ENCODE measurements at places on chromosomes 6 and 20.
A peak's percentile ranks its signal among the peaks of the same experiment; 100 is the strongest.

- no peak for DNase-seq
Observed at GRCh38 chr20:23126281-23127061, 40.3 kb upstream of the CD93 start.

- DNase-seq, result no peak
Observed at GRCh38 chr6:10451828-10452509, 37.1 kb upstream of the TFAP2A start.

DNA sequence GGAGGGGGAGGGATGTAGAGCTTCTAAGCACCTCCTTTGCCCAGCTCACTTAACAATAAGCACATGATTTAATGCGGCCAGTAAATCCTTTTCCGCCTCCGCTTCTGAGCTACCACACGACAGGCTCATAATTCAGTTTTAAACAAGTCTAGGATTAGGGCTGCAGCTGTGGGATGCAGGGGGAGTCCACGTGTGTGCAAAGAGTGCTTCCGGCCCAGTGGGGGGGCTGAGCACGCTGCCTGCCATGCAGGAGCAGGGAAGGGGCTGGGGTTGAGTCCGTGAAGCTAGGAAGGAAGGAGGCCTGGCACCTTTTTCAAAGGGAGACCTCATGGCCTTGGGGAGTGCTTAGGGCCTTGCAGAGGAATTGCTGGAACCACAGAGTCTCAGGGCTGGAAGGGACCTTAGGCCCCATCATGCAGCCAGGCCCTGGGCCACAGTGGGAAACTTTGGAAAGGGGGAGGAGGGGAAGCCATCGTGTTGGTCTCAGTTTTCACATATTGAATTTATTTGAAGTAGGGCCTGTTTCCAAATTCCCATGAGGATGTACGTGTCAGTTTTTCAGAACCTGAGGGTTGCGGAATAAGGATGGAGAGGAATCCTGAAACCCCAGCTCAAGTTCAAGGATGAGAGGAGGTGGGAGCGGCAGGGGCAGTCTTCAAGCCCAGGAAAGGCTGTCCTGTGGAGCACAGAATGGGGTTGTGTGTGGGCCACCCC is 96.1 kb downstream of the VEGFA start:
- DNase-seq, result no peak

- no peak for DNase-seq
Observed at GRCh38 chr6:52304983-52305390, 20.4 kb upstream of the MCM3 start.

DNA sequence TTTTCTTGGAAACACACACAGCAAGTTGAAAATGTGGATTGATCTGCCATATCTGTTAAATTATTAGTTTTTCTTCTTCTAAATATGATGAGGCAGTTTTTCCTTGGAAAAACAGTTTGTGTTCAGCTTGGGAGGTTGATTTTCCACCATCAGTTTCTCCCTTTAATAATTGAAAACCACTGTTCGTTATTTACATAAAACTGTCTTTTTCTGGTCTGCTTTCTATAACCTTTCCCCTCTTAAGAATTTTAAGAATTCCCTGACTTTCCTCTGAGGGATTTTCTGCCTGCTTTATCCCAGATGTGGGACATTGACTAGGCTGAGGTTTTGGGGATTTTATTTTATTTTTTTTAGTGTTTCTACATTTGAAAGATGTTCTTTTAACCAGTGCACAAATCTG is 27.2 kb downstream of the DSE start:
- no peak for DNase-seq

GRCh38 chr6:145562771-145563615 is 172.3 kb downstream of the EPM2A start:
- no peak for DNase-seq

- no peak for DNase-seq
Observed at GRCh38 chr20:10385850-10386544, 48.0 kb downstream of the MKKS start.

DNA sequence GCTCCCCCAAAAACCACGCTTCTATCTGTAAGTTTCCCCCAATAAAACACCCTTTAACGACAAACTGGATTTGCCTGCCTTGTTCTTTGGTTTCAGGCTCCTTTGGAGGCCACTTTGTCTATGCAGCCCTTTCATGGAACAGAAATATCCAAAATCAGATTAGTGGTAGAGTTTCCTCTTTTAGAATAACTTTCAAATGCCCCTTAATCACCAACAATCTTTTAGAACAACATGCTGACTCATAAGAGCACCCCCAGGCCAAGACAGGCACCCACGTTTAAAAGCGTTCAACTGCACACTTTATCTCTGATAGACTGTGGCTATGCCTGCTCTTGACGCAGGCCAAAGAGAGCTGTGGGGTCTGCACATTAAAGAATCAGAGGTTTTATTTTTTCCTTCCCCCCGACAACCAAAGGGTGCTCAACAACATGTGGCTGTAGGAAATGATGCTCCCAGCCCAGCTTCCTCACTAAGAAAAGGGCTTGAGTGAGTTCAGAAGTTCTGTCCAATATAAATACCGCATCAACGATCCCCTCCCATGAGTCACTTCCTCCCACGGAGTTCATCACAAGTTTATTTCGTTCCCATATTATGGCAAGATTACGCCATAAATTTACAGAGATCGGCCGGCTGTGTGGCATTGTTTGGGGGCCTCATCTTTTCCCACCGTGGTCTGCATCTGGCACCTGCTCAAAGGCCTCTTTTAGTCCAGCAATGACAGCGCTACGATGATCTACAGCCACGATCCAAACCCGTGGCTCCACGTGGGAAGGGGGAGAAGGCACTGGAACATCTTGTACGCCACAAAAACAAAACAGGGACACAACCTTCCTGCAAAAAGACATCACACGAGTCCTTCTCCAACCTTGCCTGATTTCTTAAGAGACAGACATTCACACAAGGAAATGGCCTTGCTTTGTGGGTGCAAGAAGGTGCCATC is 88.8 kb upstream of the NFATC2 start:
- DNase-seq, result no peak

GRCh38 chr20:21272679-21273078 is 30.5 kb upstream of the XRN2 start:
- no peak for DNase-seq

DNA sequence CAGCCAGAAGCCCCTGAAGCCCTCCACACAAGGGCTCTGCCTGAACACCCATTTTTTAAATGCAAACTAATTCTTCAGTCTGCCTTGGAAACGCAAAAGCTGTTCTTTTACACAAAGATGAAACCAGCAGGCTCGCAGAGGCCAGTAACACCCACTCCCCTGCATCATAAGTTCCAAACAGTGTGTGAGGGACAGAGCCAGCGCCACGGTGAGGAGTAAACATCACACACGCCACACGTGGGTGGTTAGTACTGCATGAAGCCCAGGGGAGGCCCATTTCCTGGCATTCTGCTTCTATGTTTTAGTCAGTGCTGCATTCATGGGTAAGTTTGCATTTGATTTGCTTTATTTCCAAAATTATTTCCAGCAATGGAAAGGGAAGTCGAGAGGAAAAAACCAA is 217.7 kb upstream of the RIN2 start:
- DNase-seq, result no peak

GRCh38 chr20:2469991-2470422 is 582 bp downstream of the SNRPB start:
- peak; percentile 13 for DNase-seq

DNA sequence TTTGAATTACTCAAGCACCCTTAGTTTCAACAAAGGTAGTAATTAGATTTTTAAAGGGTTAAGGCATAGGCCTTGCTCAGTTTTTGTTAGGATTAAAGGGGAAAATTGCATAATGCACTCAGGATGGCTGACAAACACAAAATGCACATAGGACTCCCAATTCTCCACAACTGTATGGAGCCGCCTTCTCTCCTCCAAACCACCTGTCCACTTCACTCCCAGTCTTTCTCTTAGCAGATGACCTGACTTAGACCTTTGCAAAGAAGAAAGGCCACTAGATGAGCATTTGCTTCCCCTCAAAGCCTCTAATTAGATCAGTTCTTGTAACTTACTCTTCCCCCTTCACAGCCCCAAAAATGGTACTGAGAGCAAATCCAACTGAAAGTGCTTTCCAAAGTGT is 20.1 kb downstream of the NSFL1C start:
- DNase-seq, result no peak

DNA sequence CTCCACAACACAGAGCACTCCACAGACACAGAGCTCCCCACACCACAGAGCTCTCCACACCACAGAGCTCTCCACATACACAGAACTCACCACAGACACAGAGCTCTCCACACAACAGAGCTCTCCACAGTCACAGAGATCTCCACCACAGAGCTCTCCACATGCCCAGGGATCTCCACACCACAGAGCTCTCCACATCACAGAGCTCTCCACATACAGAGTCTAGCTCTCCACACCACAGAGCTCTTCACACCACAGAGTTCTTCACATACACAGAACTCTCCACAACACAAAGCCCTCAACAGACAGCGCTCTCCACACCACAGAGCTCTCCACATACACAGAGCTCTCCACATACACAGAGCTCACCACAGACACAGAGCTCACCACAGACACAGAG is 55.3 kb downstream of the ERMARD start:
- DNase-seq, result no peak

DNA sequence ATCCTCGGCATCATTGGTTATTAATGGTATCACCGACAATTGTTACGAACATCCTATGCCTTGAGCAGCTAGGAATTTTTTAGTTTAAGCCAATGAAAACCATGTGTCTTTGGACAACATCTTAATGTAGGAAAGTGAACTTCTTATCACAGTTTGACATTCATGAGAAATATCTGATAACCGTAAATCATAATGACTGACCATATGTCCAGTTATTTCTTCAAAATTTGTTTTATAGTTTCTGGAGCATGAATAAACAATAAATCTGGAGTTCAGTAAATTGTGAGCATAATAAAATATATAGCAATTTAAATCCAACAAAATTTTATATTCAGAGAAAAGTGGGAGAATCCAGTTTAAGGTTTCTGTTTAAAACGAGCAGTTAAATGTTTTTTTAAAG is 970.1 kb upstream of the ADGRB3 start:
- DNase-seq, result no peak

- DNase-seq, result no peak
Observed at GRCh38 chr6:152727507-152727906, 23.1 kb upstream of the VIP start.

DNA sequence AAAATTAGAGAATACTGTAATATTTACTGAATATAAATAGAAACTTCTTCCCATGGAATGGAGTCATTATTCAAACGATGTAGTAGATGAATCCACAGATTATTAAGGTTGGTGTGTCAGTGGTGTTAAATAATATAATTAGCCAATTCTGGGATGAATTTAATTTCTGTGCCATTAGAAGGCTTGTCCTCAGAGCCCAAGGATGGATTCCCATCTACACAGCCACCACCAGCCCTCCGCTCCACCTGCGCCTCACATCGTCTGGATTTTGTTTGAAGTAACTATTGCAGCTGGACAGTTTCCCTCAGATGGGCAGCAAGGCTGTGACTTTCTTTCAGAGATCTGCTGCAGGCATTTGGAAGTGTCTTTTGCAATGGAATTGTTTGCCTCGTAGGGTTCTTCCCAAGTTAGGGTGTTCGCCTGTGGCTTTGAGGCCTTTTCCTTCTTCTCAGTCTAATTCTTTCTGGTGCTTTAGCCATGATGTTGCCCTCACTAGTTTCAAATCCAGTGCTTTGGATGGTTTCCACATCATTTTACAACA is 104.7 kb downstream of the AIG1 start:
- DNase-seq, result no peak
